ENCODE measurements at places on chromosomes 3 and 15.
A peak's percentile ranks its signal among the peaks of the same experiment; 100 is the strongest.

DNA sequence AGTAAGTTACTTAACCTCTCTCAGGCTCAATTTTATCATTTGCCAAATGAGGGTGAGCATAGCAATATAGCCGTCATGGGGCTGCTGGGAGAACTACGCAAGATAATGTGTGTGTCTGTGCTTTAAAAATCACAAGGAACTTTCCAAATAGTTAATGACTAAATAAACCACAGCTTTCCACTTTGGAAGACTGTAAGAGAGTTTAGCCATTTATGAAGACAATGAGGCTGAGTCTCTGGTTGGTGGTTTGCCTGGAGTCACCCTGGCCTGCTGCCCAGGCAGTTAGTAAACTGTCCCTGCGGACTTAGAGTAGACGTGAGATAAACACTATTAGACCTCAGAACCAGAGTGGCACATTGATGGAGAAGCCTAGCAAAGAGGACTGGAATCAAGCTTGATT lies 357.7 kb downstream of the CLSTN2 start:
- no peak for DNase-seq

DNA sequence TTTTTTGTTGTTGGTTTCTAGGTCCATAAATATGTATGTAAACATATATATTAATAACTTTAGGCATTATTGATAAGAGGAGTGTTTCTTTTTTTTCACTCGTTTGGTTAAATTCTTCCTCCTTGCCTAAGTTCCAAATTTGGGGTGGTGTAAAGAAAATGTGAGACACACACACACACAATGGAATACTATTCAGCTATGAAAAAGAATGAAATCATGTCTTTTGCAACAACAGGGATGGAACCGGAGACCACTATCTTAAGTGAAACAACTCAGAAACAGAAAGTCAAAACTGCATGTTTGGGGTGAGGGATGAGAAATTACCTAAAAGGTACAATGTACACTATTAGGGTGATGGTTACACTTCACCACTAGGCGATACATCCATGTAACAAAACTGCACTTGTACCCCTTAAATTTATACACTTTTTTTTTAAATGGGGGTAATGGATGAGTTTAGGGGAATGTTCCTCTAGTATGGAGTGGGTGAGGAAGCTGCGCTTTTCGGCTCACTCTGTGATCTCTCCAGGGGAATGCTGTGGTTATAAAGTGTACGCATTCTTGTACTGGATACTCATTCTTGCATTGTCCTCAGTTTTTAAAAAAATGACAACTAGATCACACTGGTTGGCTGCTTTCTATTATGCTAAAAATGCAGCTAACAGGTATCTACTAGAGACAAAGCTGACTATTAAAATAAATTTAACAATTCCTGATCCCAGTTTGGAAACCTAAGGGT lies 50.8 kb upstream of the PPARG start:
- DNase-seq: no peak

GRCh38 chr3:23919628-23920027 lies 2.7 kb downstream of the RPL15 start:
- DNase-seq: no peak

- DNase-seq: peak; percentile 57
These were observed 6.0 kb downstream of the GHRL start for GRCh38 chr3:10286596-10287295.

DNA sequence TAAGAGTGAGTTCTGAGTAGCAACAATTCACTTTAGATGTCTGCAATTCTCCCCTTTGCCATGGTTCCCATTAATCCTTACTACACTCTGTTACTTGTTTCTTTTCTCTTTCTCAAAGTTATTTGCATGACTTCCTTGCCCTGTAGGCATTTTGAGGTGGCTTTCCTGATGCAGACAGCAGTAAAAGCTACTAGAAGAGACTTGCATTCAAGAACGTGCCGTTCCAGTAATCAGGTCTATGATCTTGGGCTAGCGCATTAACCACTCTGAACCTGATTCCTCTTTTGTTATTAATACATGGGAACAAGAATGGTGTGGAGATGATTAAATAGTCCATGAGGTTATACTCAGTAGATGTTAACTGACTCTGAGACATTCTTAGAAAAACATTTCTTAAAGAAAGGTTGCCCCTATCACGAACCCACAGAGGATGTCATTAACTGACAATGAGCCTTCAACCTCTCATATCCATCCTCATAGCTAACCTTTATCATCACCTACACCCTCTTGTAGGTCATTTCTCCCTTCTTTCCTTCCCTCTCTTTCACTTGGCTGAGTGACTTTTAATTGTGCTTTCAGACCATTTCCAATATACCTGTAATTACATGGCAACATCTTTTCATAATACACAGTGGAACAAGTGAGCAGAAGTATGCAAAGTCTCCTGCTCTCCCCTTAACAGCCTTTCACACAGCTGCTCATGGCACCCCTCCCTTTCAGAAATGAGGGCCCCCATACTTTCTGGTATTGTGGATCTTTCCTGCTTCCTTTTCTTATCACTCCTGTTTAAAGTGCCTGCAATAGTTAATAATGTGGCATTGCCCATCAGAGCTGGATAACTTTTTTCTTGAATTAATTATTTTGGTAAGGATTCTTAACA lies 175.9 kb downstream of the CHST2 start:
- no peak for DNase-seq

Measured in frontal cortex (tissue), 4 donors.